Ascending aorta (tissue), 2 donors: ENCODE measurements at places on chromosomes 5 and 9.

DNA sequence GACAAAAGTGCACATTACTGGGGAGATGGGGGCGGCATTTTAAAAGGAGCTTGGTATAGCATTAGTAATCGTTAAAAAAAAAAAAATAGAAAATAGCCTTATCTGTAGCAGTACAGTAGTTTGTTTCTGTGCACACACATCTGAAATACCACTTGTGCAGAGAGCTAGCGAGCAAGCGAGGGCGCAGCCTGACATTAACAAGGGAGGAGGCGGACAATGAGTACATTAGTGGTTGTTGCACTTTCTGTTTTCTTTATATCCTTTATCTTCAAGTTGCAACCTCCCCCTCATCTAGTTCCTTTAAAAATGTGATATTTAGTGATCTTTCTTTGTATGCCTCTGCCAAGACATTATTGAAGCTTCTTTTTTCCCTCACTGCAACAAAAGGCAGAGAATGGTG is 880 bp upstream of the PTPDC1 start:
- no peak for DNase-seq

DNA sequence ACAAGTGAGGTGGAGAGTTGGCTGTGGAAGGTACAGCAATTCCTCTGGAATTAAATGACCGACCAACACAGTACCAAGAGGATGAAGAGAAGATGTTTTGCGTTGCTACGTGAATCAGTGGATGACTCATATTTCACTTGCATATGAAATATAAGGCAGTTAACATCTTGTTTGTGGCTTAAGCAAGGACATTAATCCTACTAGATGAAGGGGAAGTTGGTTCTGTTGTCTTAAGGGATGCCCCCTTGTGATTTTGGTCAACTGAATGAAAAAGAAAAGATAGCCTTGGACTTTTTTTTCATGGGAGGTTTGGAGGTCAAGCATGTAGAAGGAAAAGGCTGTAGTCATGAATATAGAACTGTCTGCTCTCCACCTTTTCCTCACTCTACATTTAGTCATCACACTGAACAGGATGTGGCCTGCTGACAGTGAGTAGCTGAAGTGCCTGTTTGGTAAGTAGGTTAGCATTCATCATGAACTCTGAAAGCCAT is 33.9 kb downstream of the VLDLR start:
- DNase-seq: no peak

DNA sequence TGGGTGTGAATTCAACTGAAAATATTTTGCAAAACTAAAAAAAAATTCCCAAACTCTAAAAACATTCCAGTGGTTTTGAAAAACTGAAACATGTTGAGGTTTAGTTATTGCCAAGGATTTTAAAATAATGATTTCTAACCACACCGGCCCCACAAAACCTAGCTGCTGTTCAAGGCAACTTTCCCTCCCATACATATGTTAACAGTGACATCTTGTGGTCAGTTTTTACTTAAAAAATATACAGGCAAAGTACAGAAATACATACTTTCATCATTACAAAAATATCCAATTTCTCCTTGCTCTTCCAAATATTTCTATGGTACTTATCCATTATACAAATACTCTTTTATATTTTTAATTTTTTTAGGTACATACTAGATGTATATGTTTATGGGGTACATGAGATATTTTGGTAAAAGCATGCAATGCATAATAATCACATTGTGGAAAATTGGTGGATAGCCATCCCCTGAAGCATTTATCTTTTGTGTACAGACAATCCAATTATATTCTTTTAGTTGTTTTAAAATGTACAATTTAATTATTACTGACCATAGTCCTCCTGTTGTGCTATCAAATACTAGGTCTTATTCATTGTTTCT is 34.4 kb upstream of the MRPS30 start:
- no peak for DNase-seq

DNA sequence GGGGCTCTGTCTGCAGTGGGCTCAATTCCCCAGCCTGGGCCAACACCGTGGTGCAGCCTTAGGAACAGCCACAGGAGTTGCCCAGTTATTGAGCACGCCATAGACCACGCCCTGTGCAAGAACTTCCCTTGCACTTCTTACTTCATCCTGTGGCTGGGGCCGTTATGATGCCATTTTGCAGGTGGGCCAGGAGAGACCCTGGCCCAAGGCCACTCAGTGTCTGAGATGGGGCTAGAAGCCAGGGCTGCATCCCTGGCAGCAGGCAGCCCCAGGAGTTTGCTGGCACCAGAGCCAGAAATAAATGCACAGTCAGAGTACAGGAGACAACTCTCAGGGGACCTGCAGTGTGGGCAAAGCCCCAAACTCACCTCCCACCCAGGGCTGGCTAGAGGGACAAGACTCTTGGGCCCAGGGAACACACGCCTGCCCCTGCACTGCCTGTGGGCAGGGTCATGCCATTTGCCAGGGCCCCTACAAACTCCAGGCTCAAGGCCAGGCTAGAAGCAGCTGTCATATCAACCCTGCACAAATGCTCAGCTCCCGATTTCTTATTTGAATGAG is 6.7 kb downstream of the CORO2A start:
- DNase-seq: no peak

DNA sequence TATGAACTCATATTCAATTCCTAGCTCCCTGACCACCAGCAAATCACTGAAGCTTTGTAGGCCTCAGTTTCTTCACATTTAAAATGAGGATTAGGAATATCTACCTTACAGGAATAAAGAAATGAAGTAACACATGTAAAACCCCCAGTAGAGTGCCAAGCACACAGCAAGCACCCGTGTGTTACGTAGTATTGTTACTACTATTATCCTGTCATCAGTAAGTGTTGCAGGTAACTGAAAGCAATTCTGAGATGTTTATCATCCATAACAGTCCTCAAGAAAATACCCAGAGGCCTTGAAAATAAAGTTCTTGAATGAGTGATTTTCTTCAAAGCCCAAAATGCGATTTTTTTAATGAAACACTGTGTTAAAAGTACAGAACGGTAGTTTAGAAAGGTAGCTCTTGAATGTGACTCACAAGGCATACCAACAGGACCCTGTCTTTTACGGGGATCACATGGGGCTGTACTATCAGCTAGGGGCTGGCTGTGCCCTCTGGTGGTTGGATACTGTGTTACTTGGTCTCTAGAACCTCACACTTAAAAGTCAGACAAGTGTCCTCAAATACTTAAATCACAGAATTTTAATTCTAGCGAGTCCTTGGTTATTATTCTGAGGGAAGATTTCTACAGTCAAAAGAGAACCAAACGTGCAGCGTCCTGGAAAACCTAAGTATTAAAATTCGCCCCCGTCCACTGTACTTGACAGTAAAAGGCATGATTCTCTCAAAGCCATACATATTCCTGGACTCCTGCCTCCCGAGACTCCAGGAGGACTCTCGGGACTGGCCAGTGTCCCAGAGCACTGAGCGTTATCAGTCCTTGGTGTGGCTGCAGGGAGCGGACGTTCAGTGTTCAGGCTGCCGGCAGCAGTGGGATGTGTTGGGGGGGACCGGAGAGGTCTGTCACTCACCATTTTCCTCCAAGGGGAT is 725 bp downstream of the NDUFB6 start:
- no peak for DNase-seq
